Osteocyte (in vitro differentiated cells): ENCODE measurements at places on chromosomes 11 and 22.

DNA sequence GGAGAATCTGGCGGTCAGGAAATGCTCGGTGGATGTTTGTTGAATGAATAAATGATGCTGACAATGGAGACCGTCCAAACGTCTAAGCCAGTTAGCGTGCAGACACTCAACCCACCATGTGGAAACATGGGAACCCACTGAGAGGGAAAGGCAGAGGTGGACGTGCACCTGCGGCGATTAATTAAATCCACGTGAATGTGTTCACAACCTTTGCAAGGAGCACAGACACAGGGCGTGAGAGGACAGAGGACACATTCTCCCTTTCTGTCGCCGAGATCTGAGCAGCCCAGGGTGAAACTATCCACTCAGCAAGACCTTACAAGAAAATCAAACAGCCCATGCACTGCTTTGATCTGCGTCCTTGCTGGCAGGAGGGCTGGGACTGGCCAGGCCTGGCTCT, 58.3 kb upstream of the LINC01488 start:
- DNase-seq = no peak

DNA sequence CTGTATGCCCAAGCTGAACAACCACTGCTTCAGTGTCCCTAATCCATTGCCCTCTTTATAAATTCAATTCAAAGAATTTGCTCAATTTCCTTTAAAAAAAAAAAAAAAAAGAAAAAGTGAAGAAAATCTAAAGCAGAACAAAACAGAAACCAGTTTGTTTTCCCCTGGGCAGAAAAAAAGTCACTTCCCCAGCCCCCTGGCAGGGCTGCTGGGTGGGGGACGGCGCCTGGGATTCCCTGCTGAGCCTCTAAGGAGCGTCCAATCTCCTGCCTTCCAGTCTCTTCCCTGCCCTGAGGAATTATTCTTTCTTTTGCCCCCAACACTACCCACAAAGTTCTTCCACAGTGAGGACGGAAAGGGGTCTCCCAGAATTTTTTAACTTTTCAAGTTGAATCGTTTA, 23.9 kb downstream of the DKK3 start:
- DNase-seq = no peak

GRCh38 chr11:121999651-122000050, 116.4 kb downstream of the BLID start:
- no peak for DNase-seq

- no peak for DNase-seq
Measured at GRCh38 chr11:35968386-35969088, 24.7 kb downstream of the LDLRAD3 start.

- DNase-seq = no peak
Measured at GRCh38 chr11:64185175-64185692, 737 bp upstream of the STIP1 start.

DNA sequence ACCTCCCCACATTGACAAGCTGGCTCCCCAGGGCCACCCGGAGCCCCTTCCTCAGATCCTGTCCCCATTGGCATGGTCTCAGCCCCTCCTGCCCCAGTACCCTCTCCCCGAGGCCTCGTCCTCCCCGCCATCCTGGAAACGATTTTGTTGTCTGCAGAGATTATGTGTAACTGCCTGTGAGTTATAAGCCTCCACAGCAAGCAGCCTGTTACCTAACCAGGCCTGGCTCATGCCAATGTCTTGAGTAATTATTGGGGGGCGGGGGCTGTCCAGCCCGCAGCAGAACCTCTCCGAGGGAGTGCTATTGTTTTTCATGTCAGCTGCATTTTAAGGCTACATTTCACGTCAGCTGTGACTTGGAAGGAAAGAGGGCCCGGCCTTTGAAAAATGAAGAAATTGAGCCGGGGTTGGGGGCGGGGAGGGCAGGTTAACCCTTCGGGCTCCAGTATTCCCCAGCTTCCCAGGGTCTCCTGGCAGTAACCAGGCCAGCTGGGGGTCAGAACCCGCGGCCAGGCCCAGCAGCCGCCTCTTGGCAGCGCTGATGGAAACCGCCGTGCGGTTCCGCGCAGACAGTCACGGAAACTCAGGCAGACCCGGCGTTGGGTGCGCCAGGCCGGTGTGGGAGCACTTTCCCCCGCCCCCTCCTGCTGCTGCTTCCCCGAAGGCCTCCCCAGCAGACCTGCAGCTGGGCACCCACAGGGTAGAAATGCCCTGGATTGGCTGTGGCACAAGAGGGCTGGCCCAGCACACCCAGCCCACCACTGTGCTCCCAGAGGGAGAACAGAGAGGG, 59.5 kb downstream of the CDKN1C start:
- DNase-seq = no peak

GRCh38 chr11:34194576-34195335, 89.3 kb downstream of the NAT10 start:
- DNase-seq = no peak
